ENCODE measurements at places on chromosomes 4 and X. TPM values are rescaled to one million over a fixed set of nuclear protein-coding genes. Genes with fewer than 3 reads are reported as not detected.

DNA sequence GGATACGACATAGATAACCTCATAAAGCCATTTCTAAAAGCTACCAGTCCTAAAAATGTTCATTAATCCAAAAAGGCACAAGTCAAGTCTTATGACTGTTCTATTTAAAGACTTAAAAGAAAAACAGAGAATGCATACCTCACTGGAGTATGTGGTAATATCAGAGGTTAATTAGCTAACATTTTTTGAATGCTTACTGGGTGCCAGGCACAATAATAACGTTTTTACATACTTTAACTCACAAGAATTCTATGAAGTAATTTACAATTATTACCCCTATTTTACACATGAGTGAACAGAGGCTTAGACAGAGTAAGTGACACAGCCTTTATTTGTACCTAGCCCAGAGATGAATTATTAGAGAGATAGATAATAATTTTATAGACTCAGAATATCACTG, 207.5 kb downstream of the PDGFC start:
- DNase-seq = no peak

- no peak for DNase-seq
These were observed 570 bp upstream of the RNF128 start for GRCh38 chrX:106725931-106726330.

DNA sequence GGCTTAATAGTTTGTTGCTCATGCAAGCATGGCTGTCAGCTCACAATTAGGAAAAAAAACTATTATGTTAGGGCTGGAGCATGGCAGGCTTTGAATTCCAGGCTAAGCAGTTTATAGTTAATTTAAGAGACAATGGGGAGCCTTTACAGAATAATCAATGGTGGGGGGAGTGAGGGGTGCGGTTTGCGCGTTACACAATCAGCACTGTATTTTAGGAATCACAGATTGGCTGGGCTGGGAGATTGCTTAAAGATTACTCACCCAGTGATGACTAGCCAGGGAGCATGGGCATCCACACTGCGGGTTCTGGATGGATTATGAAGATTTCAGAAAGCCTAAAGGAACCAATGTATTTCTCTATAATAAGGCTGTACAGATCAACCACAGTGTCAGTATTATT, 186.6 kb downstream of the SOX3 start:
- DNase-seq = no peak

DNA sequence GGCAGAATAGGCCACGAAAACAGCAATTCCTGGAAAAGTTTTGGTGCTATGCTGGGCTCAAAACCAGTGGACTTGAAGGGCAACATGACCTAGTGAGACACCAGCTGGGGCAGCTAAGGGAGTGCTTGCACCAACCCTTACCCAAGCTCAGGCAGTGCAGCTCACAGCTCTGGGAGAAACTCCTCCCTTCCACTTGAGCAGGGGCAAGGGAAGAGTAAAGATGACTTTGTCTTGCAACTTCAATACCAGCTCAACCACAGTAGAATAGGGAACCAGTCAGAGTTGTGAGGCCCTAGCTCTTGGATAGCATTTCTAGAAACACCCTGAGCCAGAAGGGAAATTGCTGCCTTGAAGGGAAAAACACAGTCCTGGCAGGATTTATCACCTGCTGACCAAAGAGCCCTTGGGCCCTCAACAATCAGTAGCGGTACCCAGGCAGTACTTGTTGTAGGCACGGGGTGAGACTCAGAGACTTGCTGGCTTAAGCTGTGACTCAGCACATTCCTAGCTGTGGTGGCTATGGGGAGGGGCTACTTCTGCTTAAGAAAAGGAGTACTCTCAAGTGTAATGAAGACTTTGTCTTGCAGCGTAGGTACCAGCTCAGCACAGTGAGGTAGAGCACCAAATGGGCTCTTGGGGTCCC, 19.7 kb upstream of the ABCG2 start:
- DNase-seq = no peak

DNA sequence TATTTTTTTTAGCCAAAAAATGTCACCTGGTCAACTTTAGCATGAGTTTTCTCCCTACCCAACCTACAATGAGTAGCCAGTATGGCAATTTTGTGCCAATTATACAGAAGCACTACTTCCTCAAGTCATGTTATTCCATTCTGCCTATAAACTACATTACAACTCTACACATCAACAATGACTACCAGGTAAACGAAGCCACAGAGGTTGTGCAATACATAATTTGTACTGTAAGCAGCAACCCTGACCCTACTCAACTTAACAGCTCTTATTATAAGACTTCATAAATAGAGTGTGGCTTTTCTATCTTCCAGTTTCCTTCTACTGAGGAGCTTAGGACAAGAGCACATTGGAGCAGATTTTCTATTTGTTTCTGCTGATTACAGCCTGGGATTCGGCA, 160.5 kb downstream of the HS3ST1 start:
- no peak for DNase-seq

DNA sequence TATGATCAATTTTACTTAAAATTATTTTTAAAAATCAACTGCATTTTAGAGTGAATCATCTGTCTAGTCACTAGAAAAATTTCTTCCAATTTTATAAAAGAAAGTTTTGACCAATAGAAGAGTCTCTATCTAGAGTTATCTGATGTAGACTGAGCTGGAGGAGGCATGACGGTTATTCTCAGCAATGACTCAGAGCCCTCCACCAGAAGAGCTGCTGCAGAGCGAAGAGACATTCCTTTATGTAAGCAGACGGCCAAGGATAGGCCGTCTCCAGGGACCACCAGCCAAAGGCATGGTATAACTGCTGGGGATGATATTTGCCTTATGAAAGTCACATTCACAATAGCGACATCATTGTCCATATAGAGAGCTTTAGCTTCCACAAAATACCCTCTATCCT, 23.0 kb downstream of the LDB2 start:
- DNase-seq = no peak

Gene CD38
- 151 TPM for total RNA-seq

Gene RAP1GDS1
- 55.8 TPM for total RNA-seq

Gene MSX1
- total RNA-seq = 0.12 TPM

Gene SYNPO2
- 0.89 TPM for total RNA-seq

Measured in activated CD8-positive, alpha-beta memory T cell treated with anti-CD3 and anti-CD28 coated beads, Interleukin-2, amount 10 ng/mL, durations not matched to agents 7 days and 5 days (primary cell).